WERI-Rb-1 (cell line): ENCODE measurements at places on chromosomes 1 and 21.

GRCh38 chr1:101006553-101006952, 19.0 kb downstream of the DPH5 start:
- DNase-seq, result no peak

DNA sequence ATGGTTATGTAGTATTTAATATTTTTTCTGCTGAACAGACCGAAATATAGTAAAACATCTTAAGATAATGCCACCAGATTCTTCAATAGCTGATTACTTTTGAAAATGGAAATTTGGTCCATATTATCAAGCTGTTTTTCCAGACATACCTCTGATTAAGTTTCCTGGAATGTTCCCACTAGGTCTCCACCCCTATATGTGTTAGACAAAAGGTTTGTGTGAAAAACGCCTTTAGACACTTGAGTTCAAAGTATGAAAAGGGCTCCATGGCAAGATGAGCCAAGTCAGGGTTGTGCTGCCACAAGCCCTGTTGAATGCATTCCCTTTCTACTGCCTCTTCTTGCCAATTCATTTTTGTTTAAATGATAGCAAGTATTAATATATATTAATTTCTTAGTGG, 52.7 kb downstream of the ZBTB17 start:
- DNase-seq, result no peak

GRCh38 chr1:82995951-82996350, 1003.0 kb downstream of the TTLL7 start:
- no peak for DNase-seq

GRCh38 chr1:206864939-206865671, at the start of gene IL20:
Gene IL20 (plus strand): TSS chr1:206865623. CDS start chr1:206865853, 230 bp downstream.
- DNase-seq, result peak; percentile 90

DNA sequence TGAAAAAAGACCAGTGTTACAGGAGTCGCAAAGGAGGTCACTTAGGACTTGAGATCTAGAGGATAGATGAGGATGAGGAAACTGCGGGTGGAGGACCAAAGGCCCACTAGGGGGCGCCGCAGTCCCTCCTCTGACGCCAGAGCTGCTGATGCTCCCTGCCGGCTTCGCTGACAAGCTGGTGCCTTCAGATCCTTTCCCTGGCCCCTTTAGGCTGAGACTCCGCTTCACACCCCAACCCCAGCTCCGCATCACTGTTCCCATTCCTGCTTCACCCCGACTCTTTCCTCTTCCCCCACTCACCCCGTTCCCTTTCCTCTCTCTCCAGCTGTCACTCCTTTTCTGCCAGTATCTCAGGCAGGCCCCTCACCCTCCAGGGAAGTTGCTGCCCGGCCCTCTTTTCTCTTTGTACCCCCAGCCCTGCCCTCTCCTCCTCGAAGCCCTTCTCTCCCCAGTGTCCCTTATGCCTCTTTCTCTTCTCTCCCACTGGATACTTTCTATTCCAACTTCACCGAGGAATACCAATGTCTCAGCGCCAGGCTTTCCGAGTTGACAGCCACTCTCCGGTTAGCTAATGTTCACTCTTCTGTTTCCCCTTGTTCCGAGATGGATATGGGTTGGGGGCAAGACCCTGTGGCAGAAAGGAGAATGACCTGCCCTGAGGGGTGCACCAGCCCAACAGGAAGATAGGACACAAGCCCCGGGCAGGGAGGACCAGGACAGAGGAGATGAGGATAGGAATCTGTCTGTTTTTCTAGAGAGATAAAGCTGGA, 4.5 kb downstream of the KCNJ9 start:
- DNase-seq, result peak; percentile 95

GRCh38 chr1:95467036-95467435, 233.0 kb downstream of the RWDD3 start:
- no peak for DNase-seq

- DNase-seq, result no peak
Measured at GRCh38 chr21:20261364-20261763, 736.8 kb upstream of the NCAM2 start.

- DNase-seq, result peak; percentile 19
Measured at GRCh38 chr1:85230305-85230977, 29.0 kb downstream of the C1orf52 start.

- DNase-seq, result no peak
Measured at GRCh38 chr1:76500116-76500515, 367.2 kb upstream of the ST6GALNAC5 start.

DNA sequence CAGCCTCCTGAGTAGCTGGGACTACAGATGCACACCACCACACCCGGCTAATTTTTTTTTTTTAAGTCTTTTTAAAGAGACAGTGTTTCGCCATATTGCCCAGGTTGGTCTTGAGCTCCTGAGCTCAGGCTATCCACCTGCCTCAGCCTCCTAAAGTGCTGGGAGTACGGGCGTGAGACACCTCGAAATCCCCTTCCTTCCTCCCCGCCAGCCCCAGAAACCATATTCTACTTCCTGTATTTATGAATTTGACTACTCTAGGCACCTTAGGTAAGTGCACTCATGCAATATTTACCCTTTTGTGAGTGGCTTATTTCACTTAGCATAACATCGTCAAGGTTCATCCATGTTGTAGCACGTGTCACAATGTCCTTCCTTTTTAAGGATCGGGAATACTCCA, 6.9 kb upstream of the LRP8 start:
- no peak for DNase-seq

GRCh38 chr1:4315202-4315601, 339.2 kb upstream of the AJAP1 start:
- no peak for DNase-seq

GRCh38 chr1:110976089-110976488, 12.4 kb upstream of the LRIF1 start:
- DNase-seq, result no peak

DNA sequence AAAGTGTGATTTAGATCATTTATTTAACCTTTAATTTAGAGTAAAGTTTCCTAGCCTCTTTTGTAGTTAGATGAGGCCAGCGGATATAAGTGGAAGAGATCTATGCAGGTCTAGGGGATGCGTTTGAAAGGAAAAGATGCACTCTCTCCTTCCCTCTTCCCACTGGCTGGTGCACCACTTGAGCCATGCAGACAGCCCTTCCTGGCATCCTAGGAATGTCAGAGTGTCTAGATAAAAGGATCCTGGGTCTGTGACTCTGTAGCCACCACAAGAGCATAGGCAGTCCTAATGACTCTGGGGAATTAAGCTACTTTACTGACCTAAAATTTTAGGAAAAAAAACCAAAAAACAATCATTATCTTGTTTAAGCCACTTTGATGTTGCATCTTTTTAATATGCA, 16.0 kb upstream of the STUM start:
- no peak for DNase-seq

- no peak for DNase-seq
Measured at GRCh38 chr21:33455686-33456446, 23.9 kb downstream of the TMEM50B start.

DNA sequence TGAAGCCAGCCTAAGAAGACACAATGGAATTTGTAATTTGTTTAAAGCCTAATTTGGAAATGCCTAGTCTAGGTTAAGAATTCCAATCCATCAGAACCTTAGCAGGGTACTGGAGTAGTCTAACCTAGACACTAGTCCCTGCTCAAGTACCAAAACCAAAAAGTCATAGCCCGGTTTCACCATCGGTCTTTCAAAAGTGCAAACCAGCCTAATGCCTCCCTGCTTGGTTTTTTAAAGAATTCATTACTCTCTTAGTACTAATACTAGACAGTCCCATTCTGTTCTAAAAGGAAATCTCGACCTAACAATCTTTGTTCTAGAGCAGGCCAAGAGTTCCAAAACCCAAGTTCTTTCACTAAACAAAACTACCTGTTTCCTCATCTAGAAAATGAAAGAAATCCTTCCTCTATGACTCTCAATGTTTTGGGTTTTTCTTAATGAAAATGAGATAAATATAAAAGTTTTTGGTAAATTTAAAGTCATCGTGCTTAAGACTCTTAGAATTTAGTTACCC, 2.6 kb downstream of the PUM1 start:
- no peak for DNase-seq

GRCh38 chr1:229857585-229857984, 209.5 kb upstream of the GALNT2 start:
- no peak for DNase-seq

GRCh38 chr21:44000360-44000759, 11.7 kb upstream of the TRAPPC10 start:
- DNase-seq, result no peak

GRCh38 chr21:35399002-35399530, 350.0 kb upstream of the RUNX1 start:
- DNase-seq, result no peak

- no peak for DNase-seq
Measured at GRCh38 chr1:154398141-154398540, 7.0 kb upstream of the IL6R start.

- no peak for DNase-seq
Measured at GRCh38 chr1:113021430-113022085, 51.4 kb upstream of the LRIG2 start.

DNA sequence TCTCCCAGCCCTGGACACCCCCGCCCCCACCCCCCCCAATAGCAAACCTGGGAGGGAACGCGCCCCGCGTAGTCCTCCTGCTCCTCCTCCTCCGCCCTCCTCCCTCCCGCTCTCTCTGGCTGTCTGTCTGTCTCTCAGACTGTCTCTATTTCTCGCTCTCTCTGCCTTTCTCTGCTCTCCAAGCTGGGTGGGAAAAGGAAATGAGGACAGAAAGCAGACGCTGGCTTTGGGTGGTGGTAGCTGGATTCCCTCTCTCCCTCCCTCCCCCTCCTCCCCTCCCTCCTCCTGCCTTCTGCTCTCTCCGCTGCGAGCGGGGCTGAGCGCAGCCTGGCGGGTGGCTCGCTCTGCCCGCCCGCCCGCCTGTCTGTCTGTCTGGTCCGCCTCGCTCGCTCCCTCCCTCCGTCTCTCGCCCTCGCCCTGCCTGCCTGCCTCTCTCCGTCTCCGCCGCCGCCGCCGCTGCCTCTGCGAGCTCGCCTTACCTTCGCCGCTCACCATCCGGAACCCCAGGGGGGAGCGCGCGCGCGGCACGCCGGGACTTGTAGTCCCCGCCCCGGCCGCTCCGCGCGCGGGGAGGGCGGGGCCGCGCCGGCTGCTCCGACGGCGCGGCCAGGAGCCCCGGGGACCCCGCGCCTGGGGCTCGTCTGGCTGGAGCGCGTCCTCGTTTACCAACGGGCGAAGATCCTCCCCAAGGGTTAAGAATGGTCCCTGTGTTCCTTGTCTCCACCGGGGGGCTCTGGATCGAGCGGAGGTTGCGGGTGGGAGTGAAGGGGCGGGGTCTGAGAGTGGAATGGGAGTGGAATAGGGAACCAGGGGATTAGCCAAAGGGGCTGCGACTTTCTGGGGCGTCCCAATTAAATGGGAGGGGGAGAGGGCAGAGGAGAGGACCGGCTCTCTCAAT, at the start of gene AHDC1:
AHDC1 (minus strand) TSS at position 464 of the 898 bp plus-strand sequence. CDS start 52,029 bp downstream, outside the sequence.
- peak; percentile 92 for DNase-seq

DNA sequence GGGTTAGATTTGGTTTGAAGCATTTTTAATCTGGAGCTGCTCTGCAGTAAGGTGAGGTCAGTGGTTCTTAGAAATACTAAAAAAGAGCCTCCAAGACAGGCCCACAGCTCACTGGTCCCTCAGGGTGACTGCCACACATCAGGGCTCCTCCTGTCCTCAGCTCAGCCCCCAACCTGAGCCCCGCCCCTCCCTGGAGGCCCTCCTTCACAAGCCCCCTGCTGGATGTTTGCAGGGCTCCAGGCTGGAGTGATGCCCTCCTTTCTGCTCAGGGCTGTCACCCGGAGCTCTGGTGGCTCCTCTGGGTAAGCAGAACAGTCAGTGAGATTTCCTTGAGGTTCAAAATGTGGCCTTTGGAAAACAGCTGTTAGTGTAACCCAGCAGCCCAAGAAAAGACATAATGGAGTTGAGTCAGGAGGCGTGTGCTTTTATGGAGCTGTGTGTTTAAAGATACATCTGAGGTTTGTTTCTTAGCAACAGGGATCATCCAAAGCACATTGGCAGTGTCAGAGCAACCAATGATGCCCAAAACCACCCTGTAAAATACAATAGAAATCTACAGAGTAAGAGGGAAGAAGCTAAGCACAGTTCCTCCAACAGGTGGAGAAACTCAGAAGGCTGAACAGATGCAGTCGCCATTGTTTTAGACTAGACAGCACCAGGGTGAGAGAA, 21.4 kb downstream of the STUM start:
- peak; percentile 53 for DNase-seq

DNA sequence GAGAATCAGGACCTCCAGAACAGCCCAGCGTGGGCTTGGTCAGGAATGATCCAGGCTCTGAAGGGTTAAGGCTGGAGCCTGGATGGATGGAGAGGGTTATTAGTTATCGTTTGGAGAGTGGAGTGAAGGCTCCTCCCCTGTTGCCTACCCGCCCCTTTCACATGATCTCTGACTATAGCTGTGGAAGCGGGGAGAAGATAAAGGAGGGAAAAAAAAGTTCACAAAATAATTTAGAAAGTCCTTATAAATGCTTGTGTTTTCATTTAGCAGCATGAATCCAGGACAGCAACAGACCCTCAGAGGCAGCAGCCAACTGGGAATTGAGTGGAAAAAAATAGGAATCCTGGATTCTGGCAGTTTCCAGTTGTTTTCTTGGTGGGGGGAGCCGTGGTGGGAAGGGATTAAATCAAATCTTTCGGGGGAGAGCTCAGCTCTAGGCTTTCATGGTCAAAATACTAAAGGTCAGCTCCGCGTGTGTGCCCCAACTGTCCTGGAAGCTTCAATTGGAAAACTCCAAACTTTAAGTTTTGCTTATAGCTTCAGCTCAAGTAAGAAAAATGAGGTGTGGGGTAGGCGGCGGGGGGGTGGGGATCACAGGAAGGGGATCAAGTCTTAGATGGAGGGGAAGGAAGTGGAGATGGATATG, 595 bp upstream of the DDR2 start:
- no peak for DNase-seq

- DNase-seq, result no peak
Measured at GRCh38 chr1:87887100-87887499, 558.4 kb downstream of the LMO4 start.

DNA sequence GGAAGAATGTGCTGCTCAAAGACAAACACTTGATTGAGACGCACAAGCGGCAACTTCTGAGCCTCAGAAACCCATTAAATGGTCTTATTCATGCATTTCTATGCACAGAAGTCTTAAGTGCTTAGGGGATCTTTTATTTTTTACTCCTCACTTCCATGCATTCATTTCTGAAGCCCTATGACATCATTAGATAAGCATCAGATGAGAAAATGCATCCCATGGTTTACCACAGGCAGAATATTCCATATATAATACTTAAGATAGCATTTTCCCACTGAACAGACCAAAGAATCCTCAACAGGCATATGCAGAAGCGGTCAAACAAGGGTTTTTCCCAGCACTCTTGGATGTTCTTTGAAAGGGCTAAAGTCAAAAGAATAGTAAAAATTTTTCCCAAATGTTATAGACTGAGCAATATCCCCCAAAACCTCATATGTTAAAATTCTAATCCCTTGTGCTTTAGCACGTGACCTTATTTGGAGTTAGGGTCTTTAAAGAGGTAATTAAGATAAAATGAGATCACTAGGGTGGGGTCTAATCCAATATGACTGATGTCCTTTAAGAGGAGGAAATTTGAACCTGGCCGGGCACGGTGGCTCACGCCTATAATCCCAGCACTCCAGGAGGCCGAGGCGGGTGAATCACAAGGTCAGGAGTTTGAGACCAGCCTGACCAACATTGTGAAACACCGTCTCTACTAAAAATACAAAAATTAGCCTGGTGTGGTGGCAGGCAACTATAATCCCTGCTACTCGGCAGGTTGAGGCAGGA, 22.6 kb upstream of the FAM89A start:
- DNase-seq, result peak; percentile 50
